Body of pancreas (tissue), 4 donors: ENCODE measurements at places on chromosomes 2 and 18.
A peak's percentile ranks its signal among the peaks of the same experiment; 100 is the strongest.

DNA sequence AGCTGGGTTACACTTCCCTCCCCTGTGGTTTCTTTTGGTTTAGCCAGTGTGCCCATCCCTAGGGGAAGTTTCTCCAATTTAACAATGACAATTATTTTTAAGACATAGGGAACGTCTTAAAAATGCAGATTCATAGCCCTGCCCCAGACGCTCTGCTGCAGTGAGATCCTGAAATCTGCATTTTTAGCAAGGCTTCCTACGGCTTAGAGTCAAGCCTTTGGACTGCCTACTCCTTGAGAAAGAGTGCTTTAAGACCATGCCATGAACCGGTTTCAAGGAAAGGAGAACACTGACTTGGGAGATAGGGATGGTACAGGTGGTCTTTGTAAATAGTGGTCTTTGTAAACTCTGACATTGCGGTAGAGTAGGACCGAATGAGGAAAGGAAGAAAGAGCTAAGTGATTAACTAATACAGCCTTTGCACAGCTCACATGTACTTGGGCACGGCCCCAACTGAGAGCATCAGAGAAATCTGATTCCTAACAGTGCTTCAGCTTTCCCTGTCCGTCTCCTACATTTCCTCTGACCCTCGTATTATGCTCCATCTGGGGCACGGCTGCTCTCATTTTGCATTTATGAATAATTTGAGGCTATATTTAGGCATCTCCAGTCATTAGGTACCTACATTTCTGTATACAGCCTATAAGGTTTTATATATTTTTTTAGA is 217.6 kb upstream of the TANK start:
- no peak for DNase-seq

DNA sequence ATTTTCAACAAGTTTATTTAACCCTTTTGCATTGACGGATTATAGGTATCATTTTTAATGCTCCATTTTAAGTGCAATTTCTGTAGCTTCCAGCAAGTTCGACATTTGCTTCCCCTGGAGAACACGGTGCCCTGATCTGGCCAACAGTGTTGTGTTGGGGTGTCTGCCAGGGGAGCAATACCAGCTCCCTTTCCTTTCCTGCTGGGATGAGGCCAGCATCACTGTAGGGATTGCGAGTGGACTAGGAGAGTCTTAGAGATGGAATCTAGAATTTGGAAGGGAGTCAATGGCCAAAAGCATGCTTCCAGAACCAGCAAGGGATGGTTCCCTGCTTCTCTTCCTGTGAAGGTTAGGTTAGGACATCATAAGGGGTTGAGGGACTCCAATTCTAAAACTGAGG is 135.2 kb downstream of the RTN4 start:
- DNase-seq = no peak

DNA sequence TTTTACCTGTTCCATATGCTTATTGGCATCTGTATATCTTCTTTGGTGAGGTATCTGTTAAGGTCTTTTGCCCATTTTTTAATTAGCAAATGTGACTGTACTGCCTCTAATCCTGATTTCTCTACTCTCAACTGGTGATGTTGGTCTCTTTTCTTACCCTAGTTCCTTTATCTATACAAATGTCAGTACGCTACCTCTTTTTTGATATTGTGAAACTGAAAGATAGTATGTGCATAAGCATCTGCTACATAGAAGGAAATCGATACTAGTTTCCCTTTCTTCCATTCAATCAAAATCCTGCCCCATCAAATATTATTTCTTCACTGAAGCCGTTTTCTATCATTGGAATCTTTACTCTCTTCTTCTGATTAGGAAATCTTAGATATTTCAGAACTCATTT is 194.9 kb upstream of the SPOPL start:
- no peak for DNase-seq

GRCh38 chr18:50428531-50429206 is 53.8 kb downstream of the SKA1 start:
- no peak for DNase-seq

DNA sequence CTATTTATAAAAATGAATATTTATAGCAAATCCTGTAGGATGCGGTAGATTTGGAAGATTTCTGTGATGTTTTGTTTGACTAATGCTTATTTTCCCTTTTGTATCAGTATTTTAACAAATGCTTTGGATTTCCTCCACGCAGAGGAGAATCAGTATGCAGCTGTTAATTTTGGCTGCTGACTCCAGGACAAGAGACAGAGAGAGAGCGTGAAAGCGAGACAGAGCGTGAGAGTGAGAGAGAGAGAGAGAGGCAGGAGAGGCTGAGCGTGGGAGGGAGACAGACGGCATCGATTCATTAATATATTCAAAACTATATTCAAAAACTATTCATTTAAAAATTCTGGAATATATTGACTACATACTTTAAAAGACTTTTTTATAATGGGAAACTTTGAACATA is 62.5 kb downstream of the RRM2 start:
- DNase-seq = no peak

DNA sequence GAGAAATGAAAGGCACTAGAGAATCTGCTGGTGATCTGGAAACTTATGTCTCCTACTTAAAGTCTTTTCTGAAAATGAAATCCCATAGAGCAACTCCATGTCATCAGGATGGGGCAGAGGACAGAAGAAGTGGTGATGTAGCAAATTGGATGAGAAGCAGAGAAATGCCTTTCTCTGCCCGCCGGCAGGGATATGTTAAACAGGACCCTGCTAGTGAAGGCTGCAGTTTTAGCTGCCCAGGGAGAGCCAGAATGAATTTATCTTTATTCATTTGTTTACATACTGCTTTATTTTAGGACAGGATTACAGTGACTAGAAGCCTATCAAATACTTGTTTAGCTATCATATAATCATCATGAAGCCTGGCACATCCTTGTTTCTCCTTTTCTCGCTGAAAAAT is 247.0 kb downstream of the DOK6 start:
- DNase-seq = no peak

DNA sequence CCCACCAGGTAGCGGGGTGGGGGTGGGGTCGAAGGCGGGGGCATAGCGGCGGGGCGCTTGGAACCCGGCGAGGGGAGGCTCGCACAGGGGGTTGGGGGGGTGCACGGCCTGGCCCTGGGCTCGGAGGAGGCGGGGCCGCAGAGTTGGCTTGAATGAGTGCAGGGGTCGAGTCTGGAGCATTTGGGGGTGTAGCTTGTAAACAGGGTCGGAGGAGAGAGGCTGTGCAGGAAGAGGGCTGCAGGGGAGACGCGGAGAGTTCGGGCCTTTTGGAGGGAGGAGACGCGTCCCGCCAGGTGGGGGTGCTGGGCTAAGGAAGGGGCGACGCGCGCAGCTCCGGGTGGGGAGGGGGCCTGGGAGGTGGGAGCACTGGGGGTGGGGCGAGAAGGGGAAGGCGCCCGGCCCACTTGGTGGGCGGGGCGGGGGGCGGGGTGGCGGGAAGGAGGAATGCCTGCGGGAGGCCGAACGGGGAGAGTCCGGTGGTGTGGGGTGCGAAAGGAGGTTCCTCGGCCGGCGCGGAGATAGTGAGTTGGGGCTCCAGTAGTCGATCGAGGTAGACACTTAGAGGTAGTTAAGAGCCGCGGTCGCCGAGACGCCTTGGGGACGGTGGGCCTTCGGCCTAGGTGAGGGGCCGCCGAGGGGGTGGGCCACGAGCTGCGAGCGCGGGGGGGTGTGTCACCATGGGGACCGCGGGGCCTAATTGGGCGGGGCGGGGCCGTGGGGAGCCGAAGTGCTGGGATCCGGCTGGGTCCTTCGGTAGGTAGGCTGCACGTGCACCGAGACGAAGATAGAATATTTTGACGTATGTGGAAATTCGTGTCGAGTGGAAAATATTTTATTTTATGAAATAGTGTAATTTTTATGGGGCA is 774 bp downstream of the MSH6 start:
- DNase-seq = peak; percentile 59

DNA sequence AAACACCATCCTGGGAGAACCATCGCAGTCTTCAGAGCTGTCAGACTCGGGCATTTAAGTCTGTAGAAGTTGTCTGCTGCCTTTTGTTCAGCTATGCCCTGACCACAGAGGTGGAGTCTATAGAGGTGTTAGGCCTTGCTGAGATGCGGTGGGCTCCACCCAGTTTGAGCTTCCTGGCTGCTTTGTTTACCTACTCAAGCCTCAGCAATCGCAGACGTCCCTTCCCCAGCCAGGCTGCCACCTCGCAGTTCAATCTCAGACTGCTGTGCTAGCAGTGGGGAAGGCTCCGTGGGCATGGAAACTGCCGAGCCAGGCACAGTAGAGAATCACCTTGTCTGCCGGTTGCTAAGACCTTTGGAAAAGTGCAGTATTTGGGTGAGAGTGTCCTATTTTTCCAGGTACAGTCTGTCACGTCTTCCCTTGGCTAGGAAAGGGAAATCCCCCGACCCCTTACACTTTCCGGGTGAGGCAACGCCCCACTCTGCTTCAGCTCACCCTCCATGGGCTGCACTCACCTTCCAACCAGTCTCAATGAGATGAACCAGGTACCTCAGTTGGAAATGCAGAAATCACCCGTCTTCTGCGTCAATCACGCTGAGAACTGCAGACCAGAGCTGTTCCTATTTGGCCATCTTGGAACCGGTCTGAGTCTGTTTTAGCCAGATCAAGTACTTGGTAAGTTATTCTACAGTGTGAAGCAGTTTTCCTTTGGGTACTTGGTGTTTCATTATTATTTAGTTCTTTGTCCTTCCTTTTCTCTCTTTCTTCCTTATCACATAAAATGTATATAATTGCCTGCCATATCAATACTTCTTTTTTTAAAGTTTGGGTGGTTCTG is 71.5 kb downstream of the CDC42EP3 start:
- peak; percentile 49 for DNase-seq

DNA sequence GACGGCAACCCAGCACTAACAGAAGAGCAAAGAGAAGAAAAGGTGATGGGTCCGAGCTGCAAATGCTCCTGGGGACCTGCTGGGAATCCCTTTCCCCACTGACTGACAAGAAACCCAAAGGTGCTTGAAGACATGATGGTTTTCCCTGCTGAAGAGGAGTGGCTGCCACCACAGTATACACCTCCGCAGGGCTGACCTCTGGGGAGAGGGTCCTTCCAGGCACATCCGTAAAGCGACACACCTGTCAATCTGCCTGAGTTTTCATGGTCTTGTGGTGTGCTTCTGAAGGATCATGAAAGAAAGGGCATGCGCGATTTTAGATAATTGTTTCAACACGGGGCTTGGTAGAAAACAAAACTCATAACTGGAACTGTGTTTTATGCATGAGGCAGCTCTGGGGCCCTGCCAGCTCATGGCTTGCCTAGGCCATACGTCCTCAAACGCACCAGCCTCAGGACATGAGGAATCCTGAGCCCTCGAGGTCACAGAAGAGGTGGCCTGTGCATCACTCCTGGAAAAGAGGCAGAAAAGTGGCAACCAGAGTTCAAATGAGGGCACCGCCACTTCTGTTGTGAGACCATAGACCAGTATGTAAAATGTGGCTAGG is 51.8 kb downstream of the SERTAD2 start:
- no peak for DNase-seq

DNA sequence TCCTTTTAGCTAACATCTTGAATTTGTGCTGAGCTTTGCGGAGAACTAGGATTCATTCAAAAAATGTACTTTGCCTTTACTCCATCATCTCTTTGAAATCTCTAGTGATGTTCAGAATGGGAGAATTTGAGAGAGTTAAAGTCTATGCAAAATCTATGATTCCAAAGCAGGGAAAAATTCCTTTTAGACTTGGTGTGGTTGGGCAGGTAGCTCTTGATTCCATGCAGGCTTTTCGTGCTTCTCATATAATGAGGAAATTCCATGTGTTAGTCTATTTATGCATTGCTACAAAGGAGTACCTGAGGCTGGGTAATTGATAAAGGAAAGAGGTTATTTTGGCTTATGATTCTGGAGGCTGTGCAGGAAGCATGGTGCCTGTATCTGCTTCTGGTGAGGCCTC is 258.9 kb upstream of the EPHA4 start:
- no peak for DNase-seq

DNA sequence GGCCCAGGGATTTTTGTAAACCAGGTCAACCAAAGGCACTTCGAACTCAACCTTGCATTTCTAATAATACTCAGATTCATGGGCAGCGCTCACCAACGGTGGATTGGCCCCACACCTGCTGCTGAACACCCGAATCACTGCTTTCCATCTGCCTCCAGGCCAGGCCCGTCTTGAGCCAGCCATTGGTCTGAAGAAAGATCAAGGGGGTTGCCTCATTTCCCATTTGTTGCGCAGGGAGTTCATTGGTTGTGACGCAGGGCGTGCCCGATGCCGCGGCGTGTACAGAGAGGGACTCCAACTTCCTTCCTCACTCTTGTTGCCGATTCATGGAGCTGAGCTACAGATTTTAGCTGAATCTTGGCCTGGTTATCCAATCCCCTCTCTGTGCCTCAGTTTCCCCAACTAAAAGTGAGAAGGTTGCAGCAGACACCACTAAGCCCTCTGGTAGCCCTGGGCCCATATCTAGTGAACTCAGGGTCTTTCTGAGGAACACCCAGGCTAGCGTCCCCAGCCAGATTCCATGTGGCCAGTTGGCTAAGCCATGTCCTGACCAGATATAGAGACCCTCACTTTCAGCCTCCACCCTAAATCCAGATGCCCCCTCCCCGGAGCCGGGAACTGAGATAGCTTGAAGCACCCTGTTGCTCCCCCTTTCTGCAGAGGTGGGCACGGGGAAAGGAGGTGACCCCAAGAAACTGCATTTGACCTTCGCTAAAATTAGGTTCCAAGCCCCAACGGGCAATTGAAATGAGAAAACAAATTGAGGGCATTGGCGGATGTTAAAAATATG is 60.9 kb upstream of the HPCAL1 start:
- DNase-seq = no peak

DNA sequence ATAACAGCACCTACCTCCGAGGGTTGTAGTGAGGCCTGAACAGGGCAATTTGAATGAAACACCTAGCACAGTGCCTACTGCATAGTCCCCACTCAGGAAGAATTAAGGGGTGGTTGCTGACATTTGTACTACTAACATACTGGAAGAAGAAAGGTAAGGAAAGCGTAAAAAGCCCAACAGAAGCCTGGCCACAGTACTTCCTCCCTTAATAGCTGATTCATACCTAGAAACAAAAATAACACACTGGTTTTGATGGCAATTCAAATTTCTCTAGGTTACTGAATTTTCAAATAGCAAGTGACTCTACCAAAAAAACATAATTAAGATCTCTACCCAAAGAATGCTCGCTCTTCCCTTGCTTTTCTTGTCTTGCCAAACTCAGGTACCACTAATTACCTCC is 16.2 kb downstream of the SUCLG1 start:
- no peak for DNase-seq

DNA sequence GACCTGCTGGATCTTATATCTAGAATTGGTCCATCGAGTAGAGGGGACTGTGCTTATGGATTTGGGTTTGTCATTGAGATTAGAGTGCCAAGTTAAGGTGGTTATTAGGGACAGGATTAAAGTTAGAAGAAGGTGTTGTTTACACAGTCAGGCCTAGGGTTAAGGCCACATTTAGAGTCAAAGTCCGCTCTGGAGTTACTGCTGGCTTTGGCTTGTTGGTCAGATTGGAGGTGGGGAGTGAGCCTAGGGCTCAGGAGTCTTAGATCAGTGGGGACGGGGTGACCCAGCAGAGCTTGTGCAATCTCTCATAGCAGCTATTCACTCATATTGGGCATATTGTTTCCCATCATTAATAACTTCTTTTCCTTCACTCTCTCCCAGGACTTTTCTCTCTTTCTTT is 13.5 kb upstream of the EPAS1 start:
- no peak for DNase-seq
